NCI-H460 (cell line): ENCODE measurements at places on chromosomes 5 and 9. TPM values are rescaled to one million over a fixed set of nuclear protein-coding genes. Genes with fewer than 3 reads are reported as not detected.
A peak's percentile ranks its signal among the peaks of the same experiment; 100 is the strongest.

Gene GFRA3
- 0.05 TPM in 1 of 2 replicates, not detected in the other for total RNA-seq

Gene PCDHGB7
- 0.79 and 0.89 TPM in 2 replicates for total RNA-seq

DNA sequence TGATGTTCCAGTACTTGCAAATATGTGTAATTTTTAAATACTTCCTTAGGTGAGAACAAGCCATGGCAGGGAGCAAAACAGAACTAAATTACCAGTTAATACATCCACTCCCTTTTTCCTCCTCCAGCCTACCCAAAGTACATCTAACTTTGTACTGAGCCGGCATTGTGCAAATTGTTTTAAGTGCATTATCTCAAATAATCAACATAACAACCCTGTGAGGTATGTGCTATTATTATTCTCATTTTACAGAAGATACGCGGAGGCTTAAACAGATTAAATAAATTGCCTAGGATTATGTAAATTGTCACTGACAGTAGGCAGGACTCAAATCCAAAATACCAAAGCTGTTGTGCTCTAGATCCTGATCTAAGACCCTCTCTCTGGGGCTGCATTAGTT, 55.5 kb upstream of the KLF4 start:
- no peak for DNase-seq

DNA sequence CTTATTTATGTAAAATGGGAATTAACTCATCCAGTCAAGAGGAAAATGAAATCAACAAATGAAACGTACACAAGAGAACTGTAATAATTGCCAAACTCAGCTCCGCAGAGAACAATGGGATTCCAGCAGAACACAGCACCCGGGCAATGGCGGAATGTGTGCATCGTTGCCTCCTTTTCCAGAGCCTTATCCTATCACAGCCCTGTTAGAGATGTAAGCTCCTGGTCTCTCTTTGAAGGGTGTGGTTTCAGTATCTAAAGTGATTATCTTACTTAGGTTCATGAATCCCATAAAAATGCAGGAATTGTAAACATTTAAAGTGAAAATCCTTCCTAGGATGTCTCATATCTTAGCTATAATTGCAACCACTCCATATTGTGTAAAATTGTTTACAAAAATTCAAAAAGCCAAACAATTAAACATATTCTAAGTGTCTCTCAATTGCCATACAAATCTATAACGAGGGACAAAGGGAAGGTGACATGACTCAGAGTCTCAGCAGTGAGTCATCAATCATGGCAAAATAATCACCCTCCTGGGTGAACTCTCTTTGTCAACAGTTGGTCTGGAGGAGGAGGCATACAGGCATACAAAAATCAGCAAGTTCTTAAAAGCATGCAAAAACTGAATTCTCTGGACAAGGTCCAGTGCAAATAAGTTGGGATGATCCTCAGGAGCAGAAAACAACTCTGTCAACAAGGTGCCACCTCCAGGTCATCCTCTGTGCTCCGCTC, 22.6 kb downstream of the SEMA5A start:
- DNase-seq = no peak

- DNase-seq = peak; percentile 63
Observed at GRCh38 chr5:113250341-113250953, 184.3 kb downstream of the TSSK1B start.

- DNase-seq = no peak
Observed at GRCh38 chr5:67287510-67288268, 91.1 kb upstream of the CD180 start.

GRCh38 chr9:38229104-38229500, 160.1 kb upstream of the SHB start:
- DNase-seq = no peak

DNA sequence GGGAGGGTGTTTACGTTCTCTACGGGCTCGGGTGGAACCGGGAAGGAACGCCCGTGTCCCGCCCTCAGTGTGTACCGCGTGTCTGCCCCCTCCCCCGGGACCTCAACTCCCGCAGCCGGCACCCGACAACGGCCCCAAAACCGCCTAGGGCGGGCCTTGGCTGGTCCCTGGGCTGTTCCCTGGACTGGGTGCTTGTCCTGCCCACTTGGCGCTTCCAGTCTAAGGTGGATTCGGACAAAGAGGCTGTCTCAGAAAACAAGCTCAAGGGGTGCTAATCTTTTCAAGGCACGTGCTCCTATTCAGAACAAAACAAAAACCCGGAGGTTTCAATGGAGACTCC, 379 bp upstream of the CLK4 start:
- DNase-seq = no peak

DNA sequence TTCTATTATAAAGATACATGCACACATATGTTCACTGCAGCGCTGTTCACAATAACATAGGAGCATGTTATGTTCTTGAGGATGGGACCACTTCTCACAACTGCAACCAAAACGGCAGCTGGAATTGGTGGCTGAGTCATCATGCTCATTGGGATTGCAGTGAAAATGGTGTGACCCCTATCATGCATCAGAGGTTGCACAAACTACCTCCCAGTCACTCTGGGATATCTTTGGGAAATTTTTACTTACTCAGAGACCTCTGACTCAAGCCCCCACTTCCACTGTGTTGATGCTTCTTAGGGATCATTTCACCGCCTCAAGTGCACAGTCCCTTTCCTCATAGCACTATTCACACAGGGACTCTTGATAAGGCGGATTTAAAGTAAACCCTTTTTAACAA, 474.1 kb downstream of the BNC2 start:
- DNase-seq = no peak

- no peak for DNase-seq
Observed at GRCh38 chr9:137441935-137442321, 771 bp upstream of the ENTPD8 start.

- DNase-seq = no peak
Observed at GRCh38 chr9:126521551-126521950, 92.2 kb upstream of the LMX1B start.

- DNase-seq = no peak
Observed at GRCh38 chr9:311841-312240, 97.2 kb downstream of the DOCK8 start.
